ENCODE measurements at places on chromosomes 13 and 19. TPM values are rescaled to one million over a fixed set of nuclear protein-coding genes. Genes with fewer than 3 reads are reported as not detected.

The COL4A2 gene
- total RNA-seq: 159 TPM

DNA sequence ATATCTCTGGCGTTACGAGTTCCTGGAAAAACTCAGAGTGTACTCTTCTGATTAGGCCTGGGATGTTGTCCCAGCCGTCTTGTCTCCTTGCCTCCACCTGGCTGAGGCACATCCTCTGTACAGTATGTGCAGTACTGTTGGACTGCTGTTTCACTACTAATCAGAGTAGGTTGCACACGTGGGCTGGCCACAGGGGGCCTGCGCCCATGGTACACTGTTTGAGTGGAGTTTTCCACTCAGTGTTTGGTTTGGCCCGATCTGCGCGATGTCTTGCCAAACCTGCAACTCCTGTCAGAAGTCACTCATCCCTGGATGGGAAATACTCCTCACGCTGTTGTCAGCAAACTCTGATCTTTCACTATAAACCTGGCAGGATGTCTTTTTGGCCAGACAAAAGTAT, 189.6 kb upstream of the CSNK1A1L start:
- no peaks in the 10 kb centered on the region for H3K36me3 ChIP-seq
- H3K4me1 ChIP-seq: no peaks in the 10 kb centered on the region
- no peaks in the 10 kb centered on the region for H3K27me3 ChIP-seq
- DNase-seq: no peak

- DNase-seq: peak; percentile 31
- H3K27ac ChIP-seq: peak overlapping the region; percentile 47
Observed at GRCh38 chr19:29927944-29928625, 14.0 kb upstream of the URI1 start.

DNA sequence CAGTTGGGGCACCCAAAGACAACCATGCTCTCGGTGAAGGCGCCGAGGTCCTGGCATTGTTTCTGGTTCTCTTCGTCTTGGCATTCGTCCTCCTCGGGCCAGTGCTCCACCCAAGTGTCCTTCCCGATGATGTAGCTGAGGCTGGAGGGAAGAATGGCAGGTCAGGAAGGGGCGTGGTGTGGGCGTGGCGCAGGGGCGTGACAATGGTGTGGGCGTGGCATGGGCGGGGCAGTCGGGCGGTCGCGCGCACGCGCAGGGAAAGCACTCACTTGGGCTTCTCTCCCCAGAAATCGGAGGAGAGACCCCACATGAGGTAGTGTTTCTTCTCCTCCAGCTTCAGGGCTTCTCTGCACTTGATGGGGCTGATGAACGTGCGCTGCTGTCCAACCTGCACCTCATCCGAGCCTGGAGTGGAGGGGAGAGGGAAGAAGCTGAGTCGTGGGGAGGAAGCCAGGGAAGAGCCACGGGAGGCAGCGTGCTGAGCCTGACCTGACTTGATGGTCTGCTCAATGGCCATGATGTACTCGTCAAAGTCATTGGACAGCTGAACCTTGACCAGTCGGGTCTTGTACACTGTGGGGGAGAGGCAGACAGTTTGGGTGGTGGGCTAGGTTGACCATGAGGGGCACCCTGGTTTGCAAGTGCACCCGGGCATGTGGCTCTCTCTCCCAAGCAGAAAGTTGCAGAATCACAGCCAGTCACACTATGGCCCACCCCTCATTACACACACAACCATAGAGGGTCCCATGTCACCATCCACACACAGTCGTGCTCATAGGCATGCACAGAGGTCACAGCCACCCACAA, 8.1 kb upstream of the TNFSF14 start:
- peak overlapping the region; percentile 24 for H3K4me3 ChIP-seq
- H3K36me3 ChIP-seq: no peaks in the 10 kb centered on the region
- peak; percentile 64 for DNase-seq
- peaks cover 24% of the 10 kb centered on the region for H3K4me1 ChIP-seq
- H3K27me3 ChIP-seq: peaks cover 36% of the 10 kb centered on the region

- H3K36me3 ChIP-seq: peaks cover 17% of the 10 kb centered on the region
- DNase-seq: no peak
- peaks cover 6% of the 10 kb centered on the region for H3K4me1 ChIP-seq
- no peaks in the 10 kb centered on the region for H3K27me3 ChIP-seq
Observed at GRCh38 chr13:96018135-96018534, 35.1 kb downstream of the UGGT2 start.

GRCh38 chr19:5977222-5977784, 637 bp downstream of the RANBP3 start:
- H3K4me3 ChIP-seq: peak overlapping the region; percentile 97
- DNase-seq: no peak
- no peaks in the 10 kb centered on the region for H3K27me3 ChIP-seq
- H3K27ac ChIP-seq: peak overlapping the region; percentile 83
- peaks cover 43% of the 10 kb centered on the region for H3K4me1 ChIP-seq

DNA sequence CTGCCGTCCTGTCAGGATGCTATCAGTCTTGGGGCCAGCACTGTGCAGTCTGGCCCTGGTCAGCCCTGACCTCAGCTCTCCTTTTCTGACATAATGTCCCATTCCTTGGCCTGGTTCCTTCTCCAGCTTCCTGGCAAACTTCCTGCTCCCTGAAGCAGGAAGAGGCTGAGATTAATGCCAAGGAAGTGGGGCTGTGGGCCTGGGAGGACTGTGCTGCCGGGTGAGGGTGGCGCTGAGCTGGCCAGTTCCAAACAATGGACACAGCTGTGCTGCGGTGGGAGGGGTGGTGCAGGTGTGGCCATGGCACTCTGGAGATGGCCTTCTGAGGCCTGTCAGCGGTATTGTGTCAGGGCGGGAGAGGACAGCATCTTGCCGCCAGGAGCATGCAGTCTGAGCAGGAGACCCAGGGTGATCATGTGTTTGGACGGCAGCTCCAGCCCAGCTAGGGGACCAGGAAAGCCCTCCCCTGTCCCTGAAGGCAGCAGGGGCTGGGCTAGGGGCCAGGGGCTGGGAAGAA, 30.9 kb downstream of the TUBA3C start:
- H3K4me1 ChIP-seq: no peaks in the 10 kb centered on the region
- no peak overlapping the region for H3K27ac ChIP-seq
- no peak overlapping the region for H3K4me3 ChIP-seq
- H3K27me3 ChIP-seq: no peaks in the 10 kb centered on the region
- DNase-seq: no peak
